ENCODE measurements at places on chromosomes 4 and X. TPM values are rescaled to one million over a fixed set of nuclear protein-coding genes. Genes with fewer than 3 reads are reported as not detected.

The NWD2 gene
- not detected for polyA plus RNA-seq

GRCh38 chr4:105280338-105281123 is 133.9 kb downstream of the TET2 start:
- DNase-seq = no peak

The GCNA gene
- polyA plus RNA-seq = 0.41 TPM

GRCh38 chrX:153492543-153492942 is 2.2 kb upstream of the BGN start:
- no peak for DNase-seq

- DNase-seq = no peak
Observed at GRCh38 chrX:74272230-74272629, 31.8 kb upstream of the ZCCHC13 start.

The TLR2 gene
- not detected for polyA plus RNA-seq

DNA sequence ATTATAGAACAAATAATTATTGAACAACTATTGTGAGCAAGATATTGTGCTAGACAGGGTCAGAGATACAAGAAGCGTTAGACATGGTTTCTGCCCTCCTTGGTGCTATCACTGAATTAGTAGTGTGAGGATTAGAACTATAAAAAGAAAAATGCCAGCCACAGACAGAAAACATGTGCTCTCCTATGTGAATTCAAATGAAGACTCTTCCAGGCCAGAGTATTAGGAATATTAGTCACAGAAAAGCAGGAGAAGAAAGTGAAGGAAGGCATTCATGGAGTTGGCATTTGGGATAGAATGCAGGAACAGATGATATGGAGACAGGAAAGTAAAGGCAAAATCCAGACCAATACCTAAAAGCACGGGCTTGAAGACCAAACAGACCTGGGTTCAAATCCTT is 179.6 kb upstream of the TENM3 start:
- DNase-seq = no peak

DNA sequence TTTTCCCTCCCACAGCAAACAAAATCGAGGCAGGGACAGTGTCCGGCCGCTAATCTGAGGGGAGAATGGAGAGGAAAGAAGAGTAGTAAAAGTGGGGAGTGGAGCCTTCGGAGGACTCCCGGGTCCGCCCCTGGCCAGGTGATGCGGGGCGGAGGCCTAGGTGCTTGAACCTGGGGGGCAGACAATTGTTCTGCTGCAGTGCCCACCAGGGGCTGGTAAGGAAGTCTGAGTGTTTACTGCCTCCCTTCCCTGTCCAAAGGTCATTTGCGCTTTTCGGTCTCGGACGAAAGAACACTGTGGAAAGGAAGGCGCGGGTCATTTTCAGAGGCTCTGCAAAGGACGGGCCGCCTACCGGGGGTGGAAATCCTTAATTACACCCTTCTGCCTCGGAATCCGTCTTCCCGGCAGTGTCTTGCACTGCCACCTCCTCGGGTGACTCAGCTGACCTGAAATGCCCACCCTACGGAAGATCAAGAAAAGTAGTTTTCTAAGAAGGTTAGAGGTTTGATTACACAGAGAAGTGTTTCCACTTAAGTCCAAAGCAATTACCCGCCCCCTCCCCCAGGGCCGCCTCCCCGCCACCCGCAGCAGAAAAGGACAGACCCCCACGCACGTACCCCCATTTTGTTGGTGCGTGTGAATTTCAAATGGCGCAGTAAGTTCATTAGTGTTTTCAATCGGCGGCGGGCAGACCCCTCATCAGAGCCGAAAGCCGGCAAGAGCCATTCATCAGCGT is 99.9 kb upstream of the TENM3 start:
- DNase-seq = no peak

DNA sequence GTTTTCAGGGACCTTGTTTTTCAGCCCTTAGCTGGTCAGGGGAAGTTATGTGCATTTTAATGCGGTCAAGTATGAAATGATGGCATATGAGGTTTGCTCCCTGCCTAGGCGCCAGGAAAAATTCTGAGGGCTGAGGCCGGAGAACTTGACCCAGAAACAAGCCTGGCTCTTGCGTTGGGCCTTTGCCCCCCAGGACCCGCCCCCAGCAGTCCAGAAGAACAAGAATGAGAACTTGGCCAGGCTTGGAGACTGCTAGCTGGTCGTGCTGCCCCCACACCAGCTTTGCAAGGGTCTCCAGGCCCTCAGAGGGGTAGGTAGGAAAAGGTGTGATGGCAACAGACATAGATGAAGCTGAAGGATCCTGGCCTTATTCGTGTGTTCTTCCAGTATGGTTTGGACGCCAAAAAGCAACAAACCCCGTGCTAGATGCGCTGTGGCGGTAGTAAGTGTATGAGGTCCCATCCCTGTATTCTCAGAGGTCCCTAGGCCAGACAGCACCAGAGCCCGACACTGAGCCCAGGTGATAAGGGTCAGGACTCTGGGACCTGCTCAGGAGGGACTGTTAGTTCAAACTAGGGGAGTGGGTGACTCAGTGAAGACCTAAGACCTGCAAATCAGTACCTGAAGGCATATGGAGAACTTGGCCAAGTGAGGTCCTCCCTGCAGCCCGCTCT is 10.5 kb downstream of the NKX3-2 start:
- DNase-seq = no peak

The USP11 gene
- polyA plus RNA-seq = 46.3 TPM

The TMPRSS11F gene
- not detected for polyA plus RNA-seq

DNA sequence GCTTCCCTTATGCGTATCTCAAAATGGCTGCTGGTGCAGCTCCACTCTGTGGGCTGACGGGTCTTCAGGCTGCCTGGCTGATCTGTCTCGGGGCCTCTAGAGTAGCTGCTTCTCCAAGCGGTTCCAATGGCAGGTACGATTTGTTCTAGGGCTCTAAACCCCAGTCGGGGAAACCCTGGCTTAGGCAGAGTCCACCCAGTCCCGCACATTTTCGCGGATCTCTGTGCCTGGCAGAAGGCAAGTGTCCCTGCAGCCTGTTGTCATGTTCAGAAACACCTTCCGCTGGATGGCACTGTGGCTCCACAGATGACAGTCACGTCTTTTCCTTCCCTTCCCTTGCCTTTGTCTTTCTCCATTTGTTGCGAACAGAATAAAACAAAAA is 54.4 kb downstream of the NBDY start:
- peak; percentile 91 for DNase-seq

Data from GM12878 (cell line).